ENCODE measurements at places on chromosomes 11 and 22.
A peak's percentile ranks its signal among the peaks of the same experiment; 100 is the strongest.

DNA sequence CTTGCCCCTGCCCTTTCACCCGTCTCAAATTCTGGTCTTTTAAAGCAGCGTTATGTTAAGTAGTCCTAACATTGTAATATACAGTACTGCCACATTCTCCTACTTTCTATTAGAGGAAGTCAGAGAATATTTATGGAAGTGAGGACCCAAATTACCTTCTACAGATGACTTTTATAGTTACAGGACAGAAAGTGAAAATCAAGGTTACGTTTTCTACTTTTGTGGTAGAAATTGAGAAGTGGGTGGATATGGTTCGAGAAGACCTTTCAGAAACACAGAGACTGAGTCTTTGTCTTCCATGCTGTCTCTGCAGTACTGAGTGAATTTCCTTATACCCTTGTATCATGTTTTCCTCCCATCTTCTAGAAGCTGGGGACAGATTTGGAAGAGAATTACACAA lies 17.1 kb downstream of the SC5D start:
- no peak for DNase-seq

- peak; percentile 29 for DNase-seq
Observed at GRCh38 chr11:8006349-8006977, 19.3 kb downstream of the EIF3F start.

GRCh38 chr22:30321461-30321860 lies 5.3 kb downstream of the TBC1D10A start:
- no peak for DNase-seq

DNA sequence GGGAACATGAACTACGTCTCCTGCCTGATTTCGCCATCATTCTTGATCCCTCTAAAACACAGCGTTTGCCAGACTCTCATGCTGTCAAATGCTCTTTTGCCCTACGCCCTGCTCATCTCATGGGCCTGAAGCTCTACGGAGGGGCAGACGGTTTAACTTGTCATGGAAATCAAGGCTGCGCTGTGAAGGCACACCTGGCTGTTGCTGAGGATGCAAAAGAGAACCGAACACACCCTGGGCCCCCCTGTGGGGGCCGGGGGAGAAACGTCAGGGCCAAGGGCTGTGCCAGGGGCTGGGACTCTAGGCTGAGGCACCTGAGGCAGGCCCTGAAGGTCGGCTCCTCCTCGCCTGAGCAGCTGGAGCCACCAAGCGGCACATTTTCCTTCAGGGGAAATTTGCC lies 957.2 kb downstream of the BRD1 start:
- DNase-seq = no peak

GRCh38 chr11:11813288-11813962 lies 28.3 kb upstream of the USP47 start:
- no peak for DNase-seq

DNA sequence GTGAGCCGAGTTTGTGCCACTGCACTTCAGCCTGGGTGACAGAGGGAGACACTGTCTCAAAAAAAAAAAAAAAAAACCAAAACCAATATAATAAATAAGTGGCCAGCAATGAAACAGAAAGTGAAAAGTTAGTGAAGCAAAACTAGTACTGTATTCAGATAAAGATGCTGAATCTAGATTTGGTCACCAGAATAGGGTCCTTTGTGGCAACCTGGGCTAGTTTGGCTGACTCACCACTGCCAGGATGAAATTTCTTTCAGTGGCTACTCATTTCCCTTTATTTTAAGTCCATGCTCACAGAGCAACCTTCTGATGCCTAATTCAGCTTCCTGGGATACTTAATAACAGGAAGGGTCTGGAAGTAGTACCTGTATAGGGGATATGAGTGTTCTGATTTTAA lies 26.0 kb downstream of the LIMK2 start:
- no peak for DNase-seq

GRCh38 chr11:33574331-33574730 lies 126.3 kb downstream of the C11orf91 start:
- no peak for DNase-seq

DNA sequence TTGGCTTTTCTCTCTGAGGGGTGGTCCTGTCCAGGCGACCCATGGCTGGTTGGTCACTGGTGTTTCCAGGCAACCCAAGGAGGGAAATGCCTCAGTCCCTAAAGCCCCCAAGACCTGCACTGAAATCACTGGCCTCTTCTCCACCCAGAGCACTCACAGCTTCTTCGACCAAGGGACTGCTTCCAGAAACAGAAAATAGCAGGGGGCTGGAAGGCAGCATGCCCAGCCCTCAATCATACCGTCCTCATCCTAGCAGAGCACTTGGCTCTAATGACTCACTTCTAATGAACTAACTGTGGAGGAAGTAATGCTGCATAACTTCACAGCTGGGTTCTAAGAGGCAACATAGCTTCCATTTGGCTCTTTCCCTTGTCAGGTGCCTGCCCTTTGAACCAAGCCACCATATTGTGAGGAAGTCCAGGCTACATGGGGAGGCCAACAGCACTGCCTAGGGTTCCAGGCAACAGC lies 27.6 kb downstream of the DKK3 start:
- DNase-seq = no peak

- no peak for DNase-seq
Observed at GRCh38 chr11:132743601-132744000, 788.7 kb downstream of the OPCML start.

- DNase-seq = no peak
Observed at GRCh38 chr22:37300551-37301017, 18.3 kb downstream of the CYTH4 start.

DNA sequence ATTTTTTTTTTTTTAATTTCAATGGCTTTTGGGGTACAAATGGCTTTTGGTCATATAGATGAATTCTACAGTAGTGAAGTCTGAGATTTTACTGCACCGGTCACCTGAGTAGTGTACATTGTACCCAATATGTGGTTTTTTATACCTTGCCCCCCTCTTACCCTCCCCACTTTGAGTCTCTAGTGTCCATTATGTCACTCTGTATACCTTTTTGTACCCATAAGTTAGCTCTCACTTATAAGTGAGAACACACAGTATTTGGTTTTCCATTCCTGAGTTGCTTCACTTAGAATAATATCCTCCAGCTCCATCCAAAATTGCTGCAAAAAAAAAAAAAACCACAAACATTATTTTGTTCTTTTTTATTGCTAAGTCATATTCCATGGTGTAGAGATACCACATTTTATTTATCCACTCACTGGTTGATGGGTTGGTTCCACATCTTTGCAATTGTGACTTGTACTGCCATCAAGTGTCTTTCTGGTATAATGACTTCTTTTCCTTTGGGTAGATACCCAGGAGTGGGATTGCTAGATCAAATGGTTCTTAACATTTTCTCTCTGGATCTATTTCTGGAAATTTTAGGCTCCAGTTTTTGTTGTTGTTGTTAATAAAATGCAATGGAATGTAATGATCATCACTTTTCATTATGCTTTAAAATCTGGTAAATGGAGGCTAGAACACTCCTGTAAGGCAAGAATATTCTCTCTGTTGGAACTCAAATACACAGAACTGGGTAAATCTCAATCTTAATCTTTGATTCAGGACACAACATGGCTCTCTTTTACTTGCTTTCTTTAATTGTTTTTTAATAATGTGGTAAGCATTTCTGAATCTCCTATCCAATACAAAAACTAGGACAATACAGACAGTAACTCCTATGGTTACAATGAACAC lies 10.3 kb downstream of the NEAT1 start:
- no peak for DNase-seq

DNA sequence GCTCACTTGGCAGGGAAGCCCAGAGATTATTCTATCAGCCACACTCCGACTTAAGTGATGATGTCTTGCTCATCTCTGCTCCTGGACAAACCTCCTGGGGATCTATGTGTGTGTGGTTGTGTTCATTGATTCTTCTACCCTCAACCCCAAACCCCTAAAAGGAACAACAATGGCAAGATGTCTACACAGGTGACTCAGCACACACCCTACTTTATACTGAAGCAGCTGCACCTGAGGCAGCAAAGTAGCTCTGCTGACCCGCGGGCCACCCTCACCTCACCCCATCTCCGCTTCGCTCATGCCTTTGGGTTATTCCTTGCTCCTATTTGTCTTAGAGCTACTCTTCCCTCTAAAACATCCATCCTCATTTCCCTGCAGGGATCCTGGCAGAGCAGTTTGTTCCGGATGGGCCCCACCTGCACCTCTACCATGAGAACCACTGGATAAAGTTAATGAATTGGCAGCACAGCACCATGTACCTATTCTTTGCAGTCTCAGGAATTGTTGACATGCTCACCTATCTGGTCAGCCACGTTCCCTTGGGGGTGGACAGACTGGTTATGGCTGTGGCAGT lies 38.7 kb downstream of the TMEM45B start:
- no peak for DNase-seq

DNA sequence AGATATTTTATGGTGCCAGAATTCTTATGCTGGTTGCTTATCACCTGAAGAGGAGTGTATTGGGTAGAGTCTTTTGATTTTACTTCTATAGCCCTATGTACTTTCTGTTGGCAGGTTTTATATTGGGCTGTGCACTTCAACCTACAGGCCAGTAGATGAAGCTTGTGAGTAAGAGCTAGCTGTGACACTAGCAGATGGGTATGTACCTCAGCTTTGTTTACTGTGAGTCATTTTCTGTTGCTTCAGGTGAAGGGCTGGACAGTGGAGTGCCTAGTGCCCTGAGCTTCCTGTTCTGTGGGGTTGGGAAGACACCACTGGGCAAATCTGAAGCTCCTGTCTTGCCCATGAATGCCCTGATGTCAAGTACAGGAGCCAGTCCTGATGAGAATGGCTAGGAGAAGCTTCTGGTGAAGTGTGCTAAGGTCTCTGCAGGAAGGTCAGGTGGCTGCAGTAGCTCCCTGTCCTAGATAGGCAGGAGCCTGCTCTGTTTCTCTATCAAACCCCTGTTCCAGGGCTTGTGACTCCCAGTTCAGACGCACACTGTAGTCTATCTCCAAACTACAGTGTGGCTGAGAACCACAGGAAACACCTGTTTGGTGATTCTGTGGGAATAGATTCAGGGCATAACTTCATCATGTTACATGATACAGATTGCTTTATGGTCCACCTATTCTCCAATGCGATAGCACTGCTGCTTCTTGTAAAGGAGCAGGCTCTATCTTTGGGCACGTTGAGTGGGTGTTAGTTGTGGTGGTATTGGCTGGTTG lies 755.7 kb downstream of the KCNA4 start:
- no peak for DNase-seq

DNA sequence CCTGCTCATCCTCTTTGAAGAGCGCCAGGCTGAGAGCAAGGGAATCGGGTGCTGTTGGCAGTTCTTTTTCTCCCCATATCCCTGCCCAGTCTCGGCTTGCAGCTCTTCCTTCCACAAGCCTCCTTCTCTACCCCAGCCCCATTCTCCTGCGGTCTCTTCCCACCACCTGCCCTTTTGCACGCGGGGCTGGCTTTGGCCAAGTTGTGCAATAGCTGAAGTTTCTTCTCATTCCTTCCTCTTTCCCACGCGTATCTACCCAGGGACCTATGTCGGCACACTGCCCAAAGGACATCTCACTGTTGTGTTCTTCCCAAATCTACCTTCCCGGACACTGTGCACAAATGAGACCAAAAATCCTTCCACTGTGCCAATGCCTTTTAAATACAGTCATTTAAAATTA lies 22.3 kb upstream of the HTR3A start:
- DNase-seq = no peak

GRCh38 chr22:23682827-23683355 lies 7.9 kb upstream of the RGL4 start:
- DNase-seq = no peak

DNA sequence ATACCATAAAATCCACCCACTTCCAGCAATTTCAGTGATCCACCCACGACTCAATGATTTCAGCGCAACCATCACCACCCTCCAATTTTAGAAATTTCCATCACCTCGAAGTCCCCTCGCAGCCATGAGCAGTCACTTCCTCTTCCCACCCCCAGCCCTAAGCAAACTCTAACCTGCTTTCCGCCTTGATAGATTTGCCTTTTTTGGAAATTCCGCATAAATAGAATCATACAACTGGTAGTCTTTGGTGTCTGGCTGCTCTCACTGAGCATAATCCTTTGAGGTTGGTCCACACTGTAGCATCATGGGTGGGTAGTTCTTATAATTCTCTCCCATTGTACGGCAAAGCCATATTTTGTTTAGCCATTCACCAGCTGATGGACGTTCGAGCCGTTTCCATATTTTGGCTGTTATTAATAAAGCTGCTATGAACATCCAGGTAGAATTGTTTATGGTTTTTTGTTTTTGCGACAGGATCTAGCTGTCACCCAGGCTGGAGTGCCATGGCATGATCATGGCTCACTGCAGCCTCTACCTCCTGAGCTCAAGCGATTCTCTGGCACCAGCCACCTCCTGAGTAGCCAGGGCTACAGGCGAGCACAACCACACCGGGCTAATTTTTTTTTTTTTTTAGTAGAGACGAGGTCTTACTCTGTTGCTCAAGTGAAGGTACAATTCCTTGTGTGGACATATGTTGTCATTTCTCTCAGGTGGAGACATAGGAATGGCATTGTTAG lies 16.0 kb downstream of the PIM3 start:
- DNase-seq = no peak

Measured in effector memory CD8-positive, alpha-beta T cell (primary cell).